ENCODE measurements at places on chromosomes 4 and X. TPM values are rescaled to one million over a fixed set of nuclear protein-coding genes. Genes with fewer than 3 reads are reported as not detected.

The BMP3 gene
- 1.4 TPM for total RNA-seq

GRCh38 chr4:120777459-120777858 is 145.1 kb downstream of the PRDM5 start:
- no peak for DNase-seq

The GATA1 gene
- not detected for total RNA-seq

DNA sequence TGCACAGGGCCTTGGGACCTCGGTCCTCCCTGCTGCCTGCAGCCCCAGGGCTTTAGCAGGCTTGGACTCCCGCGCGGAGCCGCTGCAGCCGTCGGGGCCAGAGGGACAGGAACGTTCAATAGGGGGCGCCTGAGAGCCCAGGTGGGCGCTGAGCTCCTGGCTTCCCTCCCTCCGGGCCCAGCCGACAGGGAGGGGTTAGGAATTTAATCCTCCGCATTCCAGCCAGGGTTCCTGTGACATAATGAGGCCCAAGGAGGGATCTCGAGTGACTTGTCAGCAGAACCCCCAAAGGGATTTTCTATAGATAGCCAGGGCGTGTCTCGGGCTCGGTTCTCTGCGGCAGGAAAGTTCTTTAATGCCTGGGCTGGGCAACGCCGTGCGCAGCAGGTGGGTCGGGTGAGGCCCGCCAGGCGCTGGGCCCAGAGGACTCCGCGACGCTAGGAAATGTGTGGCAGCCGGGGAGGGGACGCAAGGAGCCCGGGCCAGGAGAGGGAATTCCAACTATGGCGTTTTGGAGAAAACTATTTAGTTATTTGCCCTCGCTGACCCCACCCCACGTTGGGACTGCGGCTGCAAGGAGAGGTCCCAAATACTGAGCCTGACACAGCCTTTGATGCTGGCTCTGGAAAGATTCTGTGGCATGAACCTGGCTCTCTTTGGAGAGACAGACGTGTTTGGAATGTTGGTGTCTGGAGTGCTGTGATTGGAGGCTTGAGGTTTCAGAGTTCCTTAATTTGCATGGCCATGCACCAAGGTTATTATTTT is 285.2 kb upstream of the GATB start:
- DNase-seq = no peak

The RBM46 gene
- 0.19 TPM for total RNA-seq

- no peak for DNase-seq
These were observed 101.2 kb downstream of the CBR4 start for GRCh38 chr4:168908851-168909273.

DNA sequence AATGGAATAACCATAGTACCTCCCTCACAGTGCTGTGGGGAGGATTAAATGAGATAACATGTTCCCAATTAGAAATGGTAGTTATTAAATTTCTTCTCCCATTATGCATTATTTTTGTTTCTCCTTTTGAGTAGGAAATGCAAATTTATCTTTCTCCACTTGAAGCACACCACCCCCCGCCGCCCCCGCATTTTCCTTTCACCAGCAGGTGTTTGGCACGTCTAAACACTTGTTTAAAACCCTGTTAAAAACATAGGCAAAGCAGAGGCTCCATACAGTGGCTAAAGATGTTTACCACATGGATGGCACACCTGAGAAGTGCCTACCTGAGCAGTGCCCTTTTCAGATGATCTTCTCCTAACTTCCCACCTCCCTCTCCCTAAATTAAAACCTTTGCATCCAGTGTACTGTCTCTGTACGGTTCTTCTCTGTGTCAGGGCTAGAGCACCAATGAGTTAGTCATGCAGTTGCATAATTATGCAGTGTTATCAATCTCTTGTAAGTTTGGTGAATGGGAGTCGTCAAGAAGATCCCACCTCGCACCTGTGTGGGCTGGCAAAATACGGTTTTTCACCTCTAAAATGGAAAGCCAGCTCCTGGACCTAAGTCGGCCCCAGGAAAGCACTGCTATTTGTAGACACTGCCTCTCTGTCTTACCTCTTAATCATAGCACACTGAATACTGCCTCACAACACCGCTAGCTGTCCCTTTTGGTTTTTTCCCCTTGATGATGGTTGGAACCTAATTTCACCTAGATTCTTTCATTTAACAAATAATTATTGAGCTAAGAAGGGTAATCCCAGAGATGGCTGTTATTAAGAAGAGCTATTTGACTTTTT is 122.0 kb downstream of the CT47B1 start:
- no peak for DNase-seq

The CXCL8 gene
- total RNA-seq = 2.0 TPM

GRCh38 chr4:88818631-88819470 is 121.2 kb upstream of the NAP1L5 start:
- peak; percentile 45 for DNase-seq

The BEX2 gene
- total RNA-seq = 163 TPM

DNA sequence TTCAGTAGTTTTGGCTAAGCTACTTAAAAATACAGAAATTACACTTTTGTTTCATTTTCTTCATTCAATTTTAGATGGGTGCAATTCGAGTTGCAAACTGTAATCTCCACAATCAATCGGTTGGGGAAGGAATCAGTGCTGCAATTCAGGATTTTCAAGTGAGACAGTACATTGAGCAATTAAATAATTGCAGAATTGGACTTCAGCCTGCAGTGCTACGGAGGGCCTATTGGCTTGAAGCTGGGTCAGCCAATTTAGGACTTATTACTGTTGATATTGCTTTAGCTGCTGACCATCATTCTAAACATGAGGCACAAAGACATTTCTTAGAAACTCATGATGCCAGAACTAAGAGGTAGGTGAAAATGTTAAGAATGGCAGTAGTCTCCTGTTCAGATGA is 77.7 kb downstream of the BLTP1 start:
- no peak for DNase-seq

The YIPF7 gene
- total RNA-seq = 3.7 TPM

DNA sequence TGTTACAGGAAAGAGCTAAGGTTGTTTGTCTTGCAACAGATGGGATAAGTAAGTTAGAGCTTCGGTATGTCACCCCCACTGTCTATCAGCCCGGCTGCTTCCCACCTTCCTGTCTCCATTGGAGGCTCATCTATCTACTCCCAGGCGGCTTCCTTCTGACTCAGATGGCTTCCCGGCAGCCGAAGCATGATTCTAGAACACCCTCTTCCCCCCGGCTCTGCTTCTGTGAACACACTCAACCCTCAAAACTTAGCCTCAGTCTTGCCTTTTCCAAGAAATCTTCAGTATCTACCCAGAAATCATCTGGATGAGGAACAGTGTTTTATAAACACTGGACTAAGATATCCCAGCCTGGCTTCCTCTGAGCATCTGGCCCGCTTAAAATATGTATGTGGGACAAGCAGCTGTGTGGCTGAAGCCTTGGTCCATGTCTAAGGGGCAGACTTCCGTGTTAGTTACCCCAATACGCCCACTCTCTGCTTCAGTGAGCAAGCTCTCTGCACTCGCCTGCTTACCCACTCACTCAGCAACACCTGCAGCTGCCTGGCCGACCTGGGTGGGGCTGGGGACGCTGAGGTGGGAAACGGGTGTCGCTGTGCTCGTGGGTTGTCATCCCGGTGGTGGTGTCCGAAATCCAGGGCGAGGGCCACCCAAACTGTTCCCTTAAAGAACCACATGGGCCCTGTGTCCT is 12.0 kb upstream of the SLC2A9 start:
- no peak for DNase-seq

DNA sequence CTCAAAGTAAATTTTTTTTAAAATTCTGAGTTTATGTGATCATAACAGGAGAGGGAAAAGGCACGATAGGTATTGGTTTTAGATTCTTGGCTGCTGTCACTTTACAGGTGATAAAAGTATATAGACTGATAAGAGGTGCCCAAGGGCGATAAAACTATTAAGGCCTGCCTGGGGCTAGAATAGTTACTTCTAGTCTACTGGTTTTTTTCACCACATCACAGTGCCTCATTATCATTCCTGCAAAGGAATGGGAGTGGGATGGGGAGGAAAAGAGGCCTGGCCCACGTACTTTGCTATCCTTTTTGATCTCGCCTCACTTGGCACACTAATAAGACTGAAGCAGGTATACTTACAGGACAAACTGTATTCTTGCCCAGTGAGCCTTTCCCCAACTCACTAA is 46.6 kb downstream of the CXorf58 start:
- DNase-seq = no peak

DNA sequence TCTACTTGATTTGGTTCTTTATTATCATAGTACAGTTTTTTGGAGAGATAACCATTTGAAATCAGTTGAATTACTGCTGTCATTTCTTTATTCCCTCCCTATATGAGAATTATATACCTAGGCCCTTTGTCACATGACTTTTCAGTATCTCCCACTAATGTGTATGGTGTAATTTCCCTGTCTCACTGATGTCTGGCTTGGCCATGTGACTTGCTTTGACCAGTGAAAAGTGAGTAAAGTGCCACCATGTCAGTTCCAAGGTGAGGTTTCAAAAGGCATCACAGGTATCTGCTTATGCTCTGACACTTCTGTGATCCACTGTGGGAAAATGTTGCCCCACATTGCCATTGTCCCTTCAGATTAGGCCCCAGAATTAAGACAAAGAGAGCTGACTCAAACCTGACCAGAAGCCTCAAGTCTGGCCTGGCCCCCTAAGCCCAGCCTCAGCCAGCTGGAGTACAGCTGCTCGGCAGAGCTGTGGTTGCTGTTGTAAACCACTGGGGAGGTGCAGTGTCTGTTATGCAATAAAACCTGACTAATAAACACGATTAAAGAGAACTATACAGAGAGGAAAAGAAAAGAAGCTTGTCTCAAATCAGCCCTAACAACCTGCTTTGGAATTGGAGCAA is 27.5 kb downstream of the SETD7 start:
- DNase-seq = no peak

The GATB gene
- total RNA-seq = 48.4 TPM
